Renal pelvis (tissue), 12 donors: ENCODE measurements at places on chromosomes 11 and 22.

DNA sequence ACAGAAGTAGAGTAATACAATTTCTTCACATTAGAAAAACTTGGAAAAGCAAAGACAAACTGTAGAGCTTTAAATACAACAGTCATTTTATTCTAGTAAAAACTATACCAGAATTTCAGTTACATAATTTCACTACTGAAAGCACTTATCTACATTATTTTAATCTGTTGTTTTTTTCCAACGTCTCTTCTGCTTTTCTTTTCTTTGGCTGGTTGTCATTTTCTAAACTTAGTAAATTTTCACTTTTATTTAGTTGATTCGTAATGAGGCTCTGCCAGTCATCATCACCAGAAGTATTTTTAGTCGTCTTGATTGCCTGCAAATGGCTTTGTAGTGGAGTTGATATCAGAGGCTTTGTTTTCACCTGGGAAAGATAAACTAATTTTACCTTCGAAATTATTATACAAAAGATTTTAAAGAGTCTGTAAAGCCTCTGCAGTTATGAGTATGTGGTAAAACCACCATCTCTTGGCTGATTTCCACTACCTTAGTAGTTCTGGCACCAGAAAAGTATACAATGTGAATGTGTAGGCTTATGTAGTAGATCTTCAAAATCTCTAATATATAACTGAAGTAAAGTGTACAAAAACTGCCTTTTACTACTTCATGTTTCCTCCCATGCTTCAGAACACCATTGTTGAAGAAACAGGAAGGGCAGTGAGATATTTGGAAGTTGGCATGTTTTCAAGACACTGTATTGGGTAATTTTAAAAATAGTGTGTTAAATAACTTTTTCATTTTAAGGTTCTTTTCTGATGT lies 19.2 kb downstream of the EIF3M start:
- no peak for DNase-seq

DNA sequence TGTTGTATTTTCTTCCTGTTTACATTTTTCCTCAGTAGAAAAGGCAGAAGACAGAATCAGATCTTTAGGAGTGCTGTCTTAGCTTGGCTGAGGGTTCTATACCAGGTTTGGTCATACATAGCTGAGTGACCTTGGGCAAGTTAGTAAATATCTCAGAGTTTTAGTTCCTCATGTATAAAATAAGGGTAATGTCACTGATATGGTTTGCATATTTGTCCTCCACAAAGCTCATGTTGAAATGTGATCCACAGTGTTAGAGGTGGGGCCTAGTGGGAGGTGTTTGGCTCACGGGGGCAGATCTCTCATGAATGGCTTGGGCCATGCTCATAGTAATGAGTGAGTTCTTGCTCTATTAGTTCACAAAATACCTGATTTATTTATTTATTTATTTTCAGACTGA lies 7.5 kb upstream of the HTR3A start:
- DNase-seq: no peak

- DNase-seq: peak; percentile 80
These were observed 12.3 kb upstream of the TUB start for GRCh38 chr11:8068605-8069221.

DNA sequence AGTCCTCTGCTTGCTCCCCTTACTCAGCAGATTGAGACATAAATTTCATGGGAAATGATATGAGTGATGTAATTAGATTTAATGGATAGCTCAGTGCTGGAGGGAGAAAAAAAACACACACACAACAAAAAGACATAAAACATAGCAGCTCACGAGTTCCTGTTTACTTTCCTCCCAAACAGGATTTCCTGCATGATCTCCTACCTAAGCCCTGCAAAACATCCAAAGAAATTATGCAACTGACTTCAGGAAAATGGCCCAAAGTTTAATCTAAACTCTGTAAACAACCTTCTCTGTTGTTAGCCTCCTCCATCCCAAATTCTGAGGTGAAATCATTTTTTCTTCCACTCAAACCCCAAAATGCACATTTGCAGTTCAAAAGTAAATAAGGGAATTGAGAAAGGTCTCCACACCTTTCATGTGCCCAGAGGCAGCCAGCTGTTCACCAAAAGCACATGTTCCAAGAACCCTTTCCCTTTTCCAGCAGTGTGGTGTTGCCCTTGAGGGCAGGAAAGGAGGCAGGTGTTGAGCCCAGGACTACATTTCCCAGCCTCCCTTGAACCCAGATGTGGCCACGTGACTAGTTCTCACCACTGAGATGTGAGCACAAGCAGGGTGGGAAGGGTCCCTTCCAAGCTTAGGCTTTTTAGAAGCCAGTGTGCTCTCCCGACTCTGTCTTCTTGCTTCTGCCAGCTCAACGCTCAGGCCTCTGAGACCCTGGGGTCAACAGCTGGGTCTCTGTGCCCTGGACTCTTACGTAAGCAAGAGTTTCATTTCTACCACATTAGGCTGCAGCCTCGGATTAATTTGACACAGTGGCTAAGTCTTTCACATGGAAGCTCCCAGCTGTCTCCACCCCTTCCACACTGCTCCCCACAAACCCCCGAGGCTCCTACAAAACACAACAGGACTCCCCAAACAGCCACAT lies 301.2 kb downstream of the CTTN start:
- no peak for DNase-seq

- no peak for DNase-seq
These were observed 31.2 kb upstream of the B3GAT1 start for GRCh38 chr11:134443246-134443645.

- DNase-seq: no peak
These were observed 42.0 kb downstream of the IGLL5 start for GRCh38 chr22:22929381-22930221.

DNA sequence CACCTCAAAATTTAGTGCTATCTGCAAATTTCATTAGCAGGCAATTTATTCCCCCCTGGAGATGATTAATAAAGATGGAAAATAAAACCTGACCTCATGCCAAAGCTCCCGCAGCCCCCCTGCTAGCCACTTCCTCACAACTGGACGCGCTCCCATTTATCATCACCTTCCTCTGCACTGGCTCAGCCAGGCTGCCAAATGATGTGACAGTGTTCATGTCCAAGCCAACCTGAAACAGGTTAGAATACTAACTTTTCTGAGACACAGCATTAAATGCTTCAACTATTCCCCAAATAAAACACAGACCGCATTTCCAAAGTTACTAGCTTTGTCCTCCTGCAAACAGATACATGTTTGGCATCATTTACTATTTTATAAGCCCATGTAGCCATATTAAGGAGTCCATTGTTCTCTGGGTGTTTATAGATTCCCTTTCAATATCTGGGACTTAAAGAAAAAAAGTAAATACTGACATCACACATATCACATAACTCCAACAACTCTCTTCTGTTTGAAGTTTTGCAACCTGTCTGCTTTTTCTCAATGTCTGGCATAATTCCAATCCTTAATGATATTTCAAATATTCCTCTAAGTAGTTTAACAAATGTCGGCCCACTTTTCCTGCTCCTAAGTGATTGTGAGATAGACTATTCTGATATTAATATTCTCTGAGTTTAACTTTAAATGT lies 829.7 kb upstream of the FAT3 start:
- no peak for DNase-seq

DNA sequence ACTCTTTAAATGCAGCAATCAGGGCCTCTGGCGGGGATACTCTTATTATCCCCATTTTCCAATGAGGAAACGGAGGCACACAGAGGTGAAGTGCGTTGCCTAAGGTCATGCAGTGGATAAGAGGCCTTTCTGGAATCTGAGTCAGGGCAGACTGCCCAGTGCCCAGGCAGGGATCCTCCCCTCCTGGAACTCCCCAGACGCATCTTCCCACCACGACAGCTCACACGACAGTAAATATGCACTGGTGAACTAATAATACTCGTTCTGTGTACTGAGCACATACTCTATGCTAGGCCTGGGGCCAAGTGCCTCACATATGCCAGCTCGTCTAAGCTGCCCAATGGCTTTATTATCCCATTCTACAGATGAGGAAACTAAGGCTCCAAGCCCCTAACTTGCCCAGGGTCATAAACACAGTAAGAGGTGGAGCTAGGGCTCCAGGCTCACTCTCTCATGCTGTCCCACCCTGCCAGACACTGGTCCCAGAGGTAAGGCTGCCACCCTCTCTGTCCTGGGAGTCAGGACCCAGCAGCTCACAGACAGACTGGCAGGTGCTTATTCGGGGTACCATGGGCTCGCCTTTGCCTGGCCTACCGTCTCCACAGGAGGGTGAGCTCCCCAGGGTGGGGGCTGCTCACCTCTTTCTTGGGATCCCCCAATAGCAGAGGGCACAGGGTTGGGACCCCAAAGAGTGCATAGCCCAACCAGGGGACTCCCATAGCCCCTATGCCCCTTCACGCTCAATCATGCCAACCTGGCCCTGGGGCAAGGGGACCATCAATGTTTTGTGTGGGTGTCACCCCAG lies 2.3 kb downstream of the IL2RB start:
- no peak for DNase-seq

DNA sequence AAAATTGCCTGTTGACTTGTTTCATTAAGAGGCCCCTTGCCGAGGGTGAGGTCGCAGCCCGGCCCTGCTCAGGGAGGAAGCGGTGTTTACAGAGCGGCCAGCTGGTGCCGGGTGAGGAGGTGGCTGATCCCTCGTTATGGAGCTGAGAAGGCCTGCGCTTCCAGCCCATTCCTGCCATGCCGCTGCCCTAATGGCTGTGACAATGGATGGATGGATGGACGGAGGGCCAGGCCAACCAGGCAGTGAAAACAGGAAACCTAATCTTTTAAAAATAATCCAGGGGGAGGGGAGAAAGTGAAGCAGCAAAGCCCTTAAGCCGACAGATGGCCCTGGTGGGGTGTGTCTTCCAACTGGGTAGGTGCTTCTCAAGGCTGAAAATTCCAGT lies 38.5 kb downstream of the BCR start:
- DNase-seq: peak; percentile 80

GRCh38 chr11:12674571-12674935 lies 332 bp downstream of the TEAD1 start:
- no peak for DNase-seq

GRCh38 chr11:120766318-120766717 lies 254.8 kb downstream of the GRIK4 start:
- no peak for DNase-seq

DNA sequence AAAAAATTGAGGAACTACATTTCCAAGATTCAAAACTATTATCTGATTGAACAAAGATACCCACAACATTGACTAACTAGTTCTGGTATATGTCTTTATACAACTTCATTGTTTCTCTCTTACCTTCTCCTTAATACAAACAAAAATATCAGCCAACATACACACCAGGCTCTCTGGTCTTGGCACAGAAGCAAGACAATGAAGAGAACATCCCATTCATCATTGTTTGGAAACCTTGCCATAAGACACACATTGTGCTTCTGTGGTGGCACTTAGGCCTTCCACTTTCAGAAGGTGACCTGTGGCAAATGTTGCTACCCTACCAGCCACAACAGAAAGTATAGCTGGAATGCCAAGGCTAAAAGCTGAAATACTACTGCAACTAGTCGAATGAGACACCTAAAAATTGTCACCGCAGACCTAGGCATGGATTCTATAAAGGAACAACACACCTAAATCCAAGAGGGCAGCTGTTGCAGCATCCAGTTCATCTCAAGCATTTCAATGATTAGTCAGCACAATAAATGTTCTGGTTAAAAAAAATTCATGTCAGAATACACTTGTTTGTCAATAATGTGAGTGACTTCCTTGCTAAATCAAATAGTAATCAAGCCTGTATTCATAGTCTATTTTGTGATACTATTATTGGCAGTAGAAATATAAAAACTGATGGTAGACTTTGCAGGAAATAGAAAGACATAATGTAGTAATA lies 26.3 kb downstream of the MAP6 start:
- no peak for DNase-seq

DNA sequence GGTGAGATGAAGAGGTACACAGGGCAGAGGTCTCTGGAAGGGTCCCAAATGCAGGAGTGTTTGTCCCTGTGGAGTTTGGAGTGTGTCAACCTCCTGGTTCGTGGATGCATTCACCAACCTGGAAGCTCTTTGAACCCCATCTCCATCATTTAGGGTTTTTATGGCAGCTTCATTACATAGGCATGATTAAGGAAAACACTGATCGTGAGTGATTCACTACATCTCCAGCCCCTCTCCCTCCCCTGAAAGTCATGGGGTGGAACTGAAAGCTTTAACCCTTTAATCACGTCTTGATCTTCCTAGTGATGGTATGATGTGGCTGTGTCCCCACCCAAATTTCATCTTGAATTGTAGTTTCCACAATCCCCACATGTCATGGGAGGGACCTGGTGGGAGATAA lies 19.8 kb upstream of the INCENP start:
- DNase-seq: peak; percentile 67

DNA sequence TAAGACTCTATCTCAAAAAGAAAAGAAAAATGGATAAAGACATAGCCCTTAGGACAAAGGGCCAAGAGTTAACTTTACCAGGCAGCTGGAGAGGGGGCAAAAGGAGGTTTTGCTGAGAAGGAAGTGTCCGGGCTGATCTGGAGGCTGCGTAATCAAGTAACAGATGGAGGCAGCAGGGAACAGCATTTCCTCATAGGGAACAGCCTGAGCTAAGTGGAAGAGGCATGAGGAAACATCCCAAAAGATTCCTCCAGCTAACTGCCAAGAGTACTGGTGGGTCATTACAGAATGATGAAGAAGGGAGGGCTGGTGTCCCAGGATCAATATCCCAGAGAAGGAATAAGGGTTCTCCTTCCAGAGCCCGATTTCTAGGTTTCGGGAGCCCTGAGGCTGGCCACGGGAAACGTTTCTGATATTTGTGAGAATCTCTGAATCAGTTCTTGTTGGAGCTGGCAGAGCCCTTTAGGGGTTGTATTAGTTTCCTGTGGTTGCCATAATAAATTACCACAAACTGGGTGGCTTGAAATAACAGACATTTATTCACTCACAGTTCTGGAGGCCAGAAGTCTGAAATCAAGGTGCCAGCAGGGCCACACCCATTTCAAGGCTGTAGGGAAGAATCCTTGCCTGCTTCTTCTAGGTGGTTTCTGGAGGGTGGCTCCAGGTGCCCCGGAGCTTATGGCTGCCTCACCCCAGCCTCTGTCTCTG lies 21.2 kb downstream of the LIF start:
- no peak for DNase-seq

DNA sequence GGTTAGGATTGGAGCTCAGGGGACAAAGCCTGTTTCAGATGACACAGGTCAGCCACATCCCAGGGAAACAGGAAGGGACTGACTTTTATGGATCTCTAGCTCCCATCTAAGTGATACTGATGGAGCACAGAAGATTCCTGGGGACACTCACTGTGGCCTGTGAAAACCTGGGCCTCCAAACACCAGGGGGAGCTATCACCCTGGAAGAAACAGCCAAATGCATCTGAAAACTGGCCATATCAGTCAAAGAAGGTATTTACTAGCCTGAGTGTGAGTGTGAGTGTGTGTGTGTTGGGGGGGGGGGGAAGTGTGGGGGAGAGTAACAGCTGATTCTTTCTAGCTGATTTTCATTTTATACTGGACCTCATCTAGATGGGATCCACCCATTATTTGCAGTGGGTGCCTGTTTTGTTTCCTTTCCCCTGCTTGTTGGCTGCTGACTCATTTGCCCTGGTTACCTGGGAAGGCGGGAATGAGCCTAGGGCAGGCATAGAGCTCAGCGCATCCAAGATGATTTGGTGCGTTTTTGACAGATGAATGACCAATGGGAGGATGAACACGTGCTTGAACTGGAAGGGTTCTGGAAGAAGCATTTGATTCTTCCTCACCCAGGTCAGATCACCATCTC lies 284.0 kb downstream of the KIRREL3 start:
- DNase-seq: peak; percentile 58

GRCh38 chr11:89498845-89499448 lies 7.8 kb upstream of the NOX4 start:
- DNase-seq: no peak

- no peak for DNase-seq
These were observed 73.4 kb upstream of the YWHAH start for GRCh38 chr22:31870890-31871289.

GRCh38 chr22:43128928-43129424 lies 14.2 kb downstream of the MCAT start:
- no peak for DNase-seq

GRCh38 chr11:19792510-19792909 lies 79.9 kb downstream of the NAV2 start:
- no peak for DNase-seq
